ENCODE measurements at places on chromosomes 4 and X. TPM values are rescaled to one million over a fixed set of nuclear protein-coding genes. Genes with fewer than 3 reads are reported as not detected.

FGA gene
- total RNA-seq: not detected

DDX53 gene
- total RNA-seq: not detected

GPR78 gene
- not detected for total RNA-seq

NRK gene
- 0.22 TPM for total RNA-seq

GPC4 gene
- total RNA-seq: under 0.01 TPM

ERCC6L gene
- total RNA-seq: 0.95 TPM

PNMA5 gene
- not detected for total RNA-seq

ANK2 gene
- 125 TPM for total RNA-seq

ETDB gene
- not detected for total RNA-seq

METTL14 gene
- 11.7 TPM for total RNA-seq

TRIM61 gene
- not detected for total RNA-seq

GAGE12H gene
- total RNA-seq: not detected

CCDC149 gene
- 16.8 TPM for total RNA-seq

TRO gene
- total RNA-seq: 2.9 TPM

SLC2A9 gene
- 1.2 TPM for total RNA-seq

MAGEA4 gene
- total RNA-seq: not detected

GLA gene
- 18.4 TPM for total RNA-seq

PAK3 gene
- total RNA-seq: 1.7 TPM

EPHA5 gene
- not detected for total RNA-seq

TEC gene
- 1.6 TPM for total RNA-seq

CYSLTR1 gene
- total RNA-seq: not detected

GLRA3 gene
- total RNA-seq: not detected

CT47A1 gene
- not detected for total RNA-seq

PPP2R2C gene
- 0.54 TPM for total RNA-seq

KLF8 gene
- total RNA-seq: 0.26 TPM

SSX4 gene
- total RNA-seq: not detected

TMEM47 gene
- 6.4 TPM for total RNA-seq

ELMOD2 gene
- total RNA-seq: 14.3 TPM

NAP1L5 gene
- total RNA-seq: 3.3 TPM

PRKG2 gene
- total RNA-seq: not detected

SYP gene
- total RNA-seq: 0.17 TPM

All from dermis lymphatic vessel endothelial cell (primary cell).